ENCODE measurements at places on chromosomes 4 and X. TPM values are rescaled to one million over a fixed set of nuclear protein-coding genes. Genes with fewer than 3 reads are reported as not detected.

FAM47E gene
- total RNA-seq = not detected

TMPRSS11B gene
- not detected for total RNA-seq

ENPEP gene
- total RNA-seq = not detected

WDR19 gene
- 15.0 TPM for total RNA-seq

NAA11 gene
- not detected for total RNA-seq

CCDC149 gene
- not detected for total RNA-seq

UGDH gene
- 17.1 TPM for total RNA-seq

TBC1D9 gene
- not detected for total RNA-seq

TRMT10A gene
- total RNA-seq = 7.4 TPM

DMRTC1B gene
- total RNA-seq = not detected

PARM1 gene
- not detected for total RNA-seq

GLOD5 gene
- total RNA-seq = not detected

MAGEA8 gene
- total RNA-seq = not detected

RBMXL3 gene
- total RNA-seq = not detected

ADH1A gene
- total RNA-seq = not detected

SPACA5 gene
- total RNA-seq = not detected

FAT1 gene
- 0.07 TPM for total RNA-seq

POLN gene
- 1.5 TPM for total RNA-seq

XK gene
- not detected for total RNA-seq

PTCHD1 gene
- not detected for total RNA-seq

PASD1 gene
- not detected for total RNA-seq

GUCY1B1 gene
- total RNA-seq = 0.14 TPM

GLRA2 gene
- total RNA-seq = not detected

GALNTL6 gene
- total RNA-seq = not detected

F8A1 gene
- total RNA-seq = 52.0 TPM

NALF2 gene
- 1.9 TPM for total RNA-seq

MAP3K15 gene
- 0.34 TPM for total RNA-seq

ARMCX4 gene
- total RNA-seq = 2.2 TPM

RPL34 gene
- total RNA-seq = 1,952 TPM

SFRP2 gene
- total RNA-seq = not detected

PDZD4 gene
- 1.1 TPM for total RNA-seq

BBS12 gene
- total RNA-seq = 2.2 TPM

NDNF gene
- total RNA-seq = not detected

ZBTB33 gene
- total RNA-seq = 18.3 TPM

NEIL3 gene
- 27.4 TPM for total RNA-seq

AMER1 gene
- total RNA-seq = 4.5 TPM

REPS2 gene
- total RNA-seq = 0.07 TPM

OTC gene
- total RNA-seq = not detected

GPR50 gene
- total RNA-seq = not detected

RS1 gene
- not detected for total RNA-seq

ARHGAP36 gene
- total RNA-seq = not detected

SSX4B gene
- total RNA-seq = not detected

PRKG2 gene
- total RNA-seq = 1.0 TPM

PCDH18 gene
- total RNA-seq = 0.08 TPM

AR gene
- 0.12 TPM for total RNA-seq

PLS3 gene
- total RNA-seq = 0.41 TPM

GAGE12E gene
- total RNA-seq = not detected

PAGE3 gene
- not detected for total RNA-seq

PPEF2 gene
- 0.12 TPM for total RNA-seq

CT45A10 gene
- not detected for total RNA-seq

PCDH10 gene
- total RNA-seq = not detected

VSIG1 gene
- 13.5 TPM for total RNA-seq

PCDH11X gene
- not detected for total RNA-seq

All from activated naive CD4-positive, alpha-beta T cell treated with anti-CD3 and anti-CD28 coated beads, Interleukin-2, amount 10 ng/mL, durations not matched to agents 5 hours and 36 hours (primary cell).